ENCODE measurements at places on chromosomes 13 and 19. TPM values are rescaled to one million over a fixed set of nuclear protein-coding genes. Genes with fewer than 3 reads are reported as not detected.

LRG1 gene
- total RNA-seq = 3.6 TPM

TJP3 gene
- total RNA-seq = 17.8 TPM

LSR gene
- total RNA-seq = 119 TPM

DNA sequence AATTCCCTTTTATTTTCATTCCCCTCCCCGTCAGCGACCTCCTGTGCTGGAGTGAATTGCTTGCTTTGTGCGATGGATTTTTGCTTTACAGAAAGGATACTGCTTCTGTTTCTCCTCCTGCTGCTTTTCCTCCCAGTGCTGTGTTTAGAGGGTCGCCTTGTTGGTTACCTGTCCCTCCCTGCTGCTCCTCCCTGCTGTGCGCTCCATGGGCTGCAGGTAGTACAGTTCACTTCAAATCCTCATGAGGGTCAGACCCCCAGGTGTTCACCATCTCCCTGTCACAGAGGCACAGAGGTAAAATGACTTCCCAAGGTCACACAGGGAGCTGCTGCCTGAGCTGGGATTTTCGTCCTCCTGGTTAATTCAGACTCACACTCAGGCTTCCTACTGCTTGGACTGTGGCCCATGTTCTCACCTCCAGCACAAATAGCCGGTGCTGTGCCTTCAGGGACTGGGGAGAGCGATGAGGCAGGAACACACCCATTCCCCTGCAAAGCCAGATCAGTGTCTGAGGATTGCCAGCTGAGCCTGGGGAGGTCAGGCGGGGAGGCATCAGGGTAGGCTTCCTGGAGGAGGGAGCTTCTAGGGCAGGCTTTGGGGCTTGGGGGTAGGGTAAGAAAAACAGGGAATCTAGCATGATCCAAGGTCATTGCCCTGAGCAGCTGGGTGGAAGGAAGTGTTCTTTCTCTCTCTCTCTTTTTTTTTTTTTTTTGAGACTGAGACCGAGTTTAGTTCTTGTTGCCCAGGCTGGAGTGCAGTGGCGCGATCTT lies 14.4 kb downstream of the BICRA start:
- DNase-seq = no peak

- DNase-seq = no peak
Measured at GRCh38 chr13:112791663-112792440, 102.0 kb downstream of the ATP11A start.

GRCh38 chr13:94305463-94305862 lies 174.0 kb downstream of the DCT start:
- DNase-seq = no peak

DNA sequence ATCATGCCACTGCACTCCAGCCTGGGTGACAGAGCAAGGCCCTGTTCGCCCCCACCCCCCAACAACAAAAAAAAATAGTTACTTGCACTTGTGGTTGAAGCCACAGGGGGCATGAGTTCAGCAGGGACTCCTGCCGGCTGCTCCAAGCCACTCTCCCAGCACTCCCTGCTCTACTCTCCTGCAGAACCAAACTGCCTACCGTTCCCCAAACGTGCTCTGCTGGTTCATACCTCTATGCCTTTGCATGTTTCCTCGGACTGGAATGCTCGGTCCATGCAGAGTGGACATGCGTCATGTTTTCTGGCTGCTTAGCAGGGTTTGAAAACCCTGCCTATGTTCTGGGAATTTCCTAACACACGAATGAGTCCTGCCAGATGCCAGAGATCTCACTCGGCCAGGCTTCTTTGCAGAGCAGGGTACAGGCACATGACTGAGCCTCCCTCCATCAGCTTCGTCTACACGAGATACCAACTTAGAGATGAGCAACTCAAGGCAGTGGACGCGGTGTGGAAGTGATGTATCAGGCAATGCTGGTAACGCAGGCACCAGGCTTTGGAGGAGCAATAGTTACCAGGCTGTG lies 8.5 kb upstream of the SLC25A15 start:
- DNase-seq = no peak

GRCh38 chr13:114111577-114111976 lies 20.8 kb downstream of the RASA3 start:
- DNase-seq = no peak

DNA sequence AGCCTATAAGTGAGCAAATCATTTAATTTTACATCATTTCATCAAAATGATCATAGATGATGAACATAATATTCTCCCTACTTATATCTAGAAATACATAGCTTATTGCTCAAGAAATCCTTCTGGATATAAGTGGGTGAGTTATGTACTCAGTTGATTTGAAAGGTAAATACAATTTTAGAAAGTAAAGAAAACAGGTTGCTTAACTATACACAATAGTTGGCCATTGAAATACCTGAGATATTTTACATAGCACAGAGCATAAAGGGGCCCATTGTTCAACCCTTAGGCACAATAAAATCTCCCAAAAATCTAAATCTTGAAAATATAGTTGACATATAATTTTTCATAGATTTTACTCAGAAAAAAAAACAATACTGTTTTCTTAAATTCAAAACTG lies 782.0 kb upstream of the KLHL1 start:
- no peak for DNase-seq
